ENCODE measurements at places on chromosomes 13 and 19. TPM values are rescaled to one million over a fixed set of nuclear protein-coding genes. Genes with fewer than 3 reads are reported as not detected.

The HTR2A gene
- 0.94 TPM for polyA plus RNA-seq

DNA sequence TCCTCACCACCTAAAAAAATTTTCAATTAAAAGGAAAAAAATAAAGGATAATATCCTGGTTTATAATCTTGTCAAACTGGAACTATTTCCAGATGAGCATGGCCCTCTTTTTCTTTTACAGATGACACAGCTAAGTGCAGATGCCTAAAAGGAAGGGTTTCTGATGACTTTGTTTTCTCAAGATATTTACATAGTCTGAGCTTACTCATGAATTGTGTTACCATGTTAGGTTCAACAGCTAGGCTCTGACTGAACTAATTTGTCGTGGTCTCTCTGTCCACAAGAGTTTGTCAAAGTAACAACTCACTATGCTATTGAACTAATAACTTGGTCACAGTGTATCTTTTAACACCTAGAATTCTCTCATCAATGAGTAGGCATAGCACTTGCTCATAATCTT lies 780.8 kb downstream of the GPC5 start:
- no peak for DNase-seq

The ADPRHL1 gene
- polyA plus RNA-seq, result 3.3 TPM

DNA sequence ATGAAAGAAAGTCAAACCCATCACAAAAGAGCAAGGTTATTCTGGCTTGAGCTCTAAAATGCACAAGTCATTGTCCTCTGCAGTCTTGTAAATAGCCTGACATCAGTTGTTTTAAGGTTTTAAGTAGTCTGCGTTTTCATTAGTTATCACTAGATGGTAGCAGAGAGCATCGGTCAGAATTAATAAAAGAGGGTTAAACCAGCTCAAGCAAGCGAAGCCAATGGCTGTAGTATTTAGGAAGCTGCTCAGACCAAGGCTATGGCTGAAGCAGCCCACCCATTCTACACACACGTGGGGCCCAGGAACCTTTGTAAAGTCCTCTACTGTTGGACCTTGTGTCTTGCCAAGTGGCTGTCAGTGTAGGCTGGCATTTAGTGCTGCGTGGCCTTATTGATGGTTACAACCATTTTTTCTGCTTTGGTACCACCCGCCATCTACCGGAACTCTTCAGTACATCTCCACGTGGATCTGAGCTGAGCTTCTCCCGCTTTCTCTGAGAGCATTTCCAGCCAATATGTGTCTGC lies 13.3 kb upstream of the ZNF57 start:
- DNase-seq, result peak; percentile 25

The ZNF836 gene
- polyA plus RNA-seq, result 21.4 TPM

- DNase-seq, result no peak
Observed at GRCh38 chr19:39846678-39847486, 703 bp upstream of the FBL start.

DNA sequence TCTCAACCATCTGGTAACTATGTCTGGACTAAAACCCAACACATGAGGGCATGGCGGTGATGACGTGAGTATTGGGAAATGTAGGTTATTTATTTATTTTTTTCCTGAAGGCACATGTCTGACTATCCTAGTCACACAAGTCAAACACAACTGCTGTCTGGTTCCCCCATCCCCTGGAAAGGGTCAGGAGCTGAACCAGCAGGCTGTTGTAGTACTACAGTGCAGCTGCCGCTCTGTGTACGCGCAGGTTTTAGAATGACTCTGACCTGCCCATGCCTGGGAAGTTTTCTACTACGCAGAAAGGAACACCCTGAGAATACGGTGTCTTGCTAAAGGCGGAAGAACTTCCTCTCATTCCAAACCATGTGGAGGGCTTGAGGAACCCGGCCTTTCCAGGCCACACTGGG lies 1.2 kb downstream of the SLC7A1 start:
- no peak for DNase-seq

- no peak for DNase-seq
Observed at GRCh38 chr13:33090755-33091414, 74.7 kb downstream of the KL start.

The CEBPA gene
- polyA plus RNA-seq, result 2.4 TPM

The TEX26 gene
- 1.2 TPM for polyA plus RNA-seq

GRCh38 chr13:69194130-69194529 lies 913.5 kb upstream of the ATXN8OS start:
- no peak for DNase-seq

DNA sequence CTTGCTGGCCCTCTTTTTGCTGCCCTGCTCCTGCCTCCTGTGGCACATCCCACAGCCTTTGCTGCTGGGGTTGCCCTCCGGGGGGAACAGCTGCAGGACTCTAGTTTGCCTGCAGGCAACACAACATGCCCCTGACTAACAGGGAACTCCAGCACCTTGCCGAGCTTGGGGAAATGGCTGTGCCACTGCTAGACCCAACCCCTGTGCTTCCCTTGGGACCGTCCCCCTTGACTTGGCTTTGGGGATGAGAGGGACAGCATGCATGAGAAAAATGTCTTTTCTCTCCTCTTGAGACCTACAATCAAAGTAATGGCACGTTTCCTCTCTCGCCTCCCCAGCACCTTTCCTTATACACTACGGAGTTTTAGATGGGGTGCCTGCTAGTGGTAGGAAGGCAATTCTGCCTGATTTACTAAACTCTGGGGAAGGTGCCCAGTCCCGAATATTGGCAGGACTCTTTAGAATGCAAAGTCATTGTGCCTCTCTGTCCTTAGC lies 12.4 kb upstream of the VWA8 start:
- DNase-seq, result no peak

The PNMA8B gene
- 3.9 TPM for polyA plus RNA-seq

- DNase-seq, result no peak
Observed at GRCh38 chr13:46022481-46022880, 30.1 kb downstream of the ZC3H13 start.

- no peak for DNase-seq
Observed at GRCh38 chr13:42883771-42884467, 102.5 kb downstream of the FAM216B start.

DNA sequence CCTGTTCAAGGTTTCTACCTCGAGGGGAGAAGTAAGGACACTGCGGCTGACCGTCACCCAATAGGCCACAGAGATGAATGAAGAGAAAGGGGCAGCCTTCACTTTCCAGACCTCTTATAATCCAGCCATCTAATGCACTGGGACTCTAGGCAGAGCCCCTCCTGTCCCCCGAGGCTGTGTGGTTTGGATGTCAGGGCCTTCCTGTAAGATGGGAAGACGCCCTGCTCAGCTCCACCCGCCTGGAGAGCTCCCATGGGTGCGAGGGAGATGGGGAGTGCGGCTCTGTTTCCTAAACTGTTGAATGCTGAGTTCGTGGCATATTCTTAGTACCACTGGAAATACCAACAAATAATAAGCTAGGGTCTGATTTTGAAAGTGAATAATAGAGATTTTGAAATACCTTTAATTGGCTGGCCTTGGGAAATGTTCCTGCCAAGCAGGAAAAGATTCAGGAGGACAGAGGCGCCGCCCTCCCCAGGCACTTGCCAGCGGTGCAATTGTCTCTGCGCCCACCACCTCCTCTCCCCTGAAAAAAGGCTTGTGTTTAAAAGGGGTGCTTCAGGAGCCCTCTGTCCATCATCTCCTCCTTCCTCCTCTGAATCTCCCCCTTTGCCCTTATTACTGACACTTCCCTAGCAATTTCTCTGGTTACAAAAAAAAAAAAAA lies 85.4 kb upstream of the GPR183 start:
- DNase-seq, result no peak

DNA sequence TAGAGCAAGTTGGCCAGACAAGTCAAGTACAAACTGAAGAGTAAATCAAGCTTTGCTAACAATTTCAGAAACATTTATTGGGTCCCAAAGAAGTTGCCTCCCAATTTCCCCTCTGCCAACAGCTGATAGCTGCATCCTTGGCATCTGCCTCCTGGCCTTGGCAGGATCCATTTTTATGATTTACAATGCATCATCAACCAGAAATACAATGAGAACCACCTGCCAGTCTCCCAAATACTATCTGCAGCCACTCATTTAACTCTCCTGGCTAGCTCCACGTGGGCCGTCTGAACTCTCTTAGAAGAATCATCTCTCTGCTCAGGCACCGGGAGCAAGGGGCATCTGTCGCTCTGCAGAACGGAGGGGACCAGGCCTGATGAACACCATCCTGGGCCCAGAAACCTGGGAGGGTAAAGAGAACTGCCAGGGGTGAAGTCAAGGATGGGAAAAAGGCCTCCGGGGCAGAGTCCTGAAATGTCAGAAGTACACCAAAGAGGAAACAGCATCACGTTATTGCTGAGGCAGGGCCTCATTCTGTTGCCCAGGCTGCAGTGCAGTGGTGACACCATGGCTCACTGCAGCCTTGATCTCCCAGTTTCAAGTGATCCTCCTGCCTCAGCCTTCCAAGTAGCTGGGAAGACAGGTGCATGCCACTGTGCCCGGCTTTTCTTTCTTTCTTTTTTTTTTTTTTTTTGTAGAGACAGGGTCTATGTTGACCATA lies 2.6 kb downstream of the LONP1 start:
- DNase-seq, result no peak

DNA sequence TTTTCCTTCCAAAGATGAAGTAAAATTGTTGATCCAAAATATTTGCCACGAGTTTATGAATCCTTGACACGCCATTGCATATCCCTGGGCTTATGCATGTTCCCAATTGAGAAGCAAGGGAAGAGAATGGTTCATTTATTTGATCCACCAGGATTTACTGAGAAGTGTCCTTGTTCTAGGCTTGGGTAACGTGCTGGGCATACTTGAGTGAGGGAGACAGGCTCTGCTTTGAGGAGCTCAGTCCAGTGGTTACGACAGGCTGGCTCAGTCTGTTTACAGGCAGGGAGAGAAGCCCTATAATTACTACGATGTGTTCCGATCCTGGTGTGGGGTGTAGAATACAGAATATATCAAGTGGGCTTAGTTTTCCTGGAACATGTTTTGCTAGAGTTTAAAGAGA lies 6.3 kb upstream of the PNMA8C start:
- no peak for DNase-seq

The IQCN gene
- polyA plus RNA-seq, result 3.8 TPM

GRCh38 chr13:75993823-75994222 lies 357.7 kb downstream of the LMO7 start:
- DNase-seq, result no peak

DNA sequence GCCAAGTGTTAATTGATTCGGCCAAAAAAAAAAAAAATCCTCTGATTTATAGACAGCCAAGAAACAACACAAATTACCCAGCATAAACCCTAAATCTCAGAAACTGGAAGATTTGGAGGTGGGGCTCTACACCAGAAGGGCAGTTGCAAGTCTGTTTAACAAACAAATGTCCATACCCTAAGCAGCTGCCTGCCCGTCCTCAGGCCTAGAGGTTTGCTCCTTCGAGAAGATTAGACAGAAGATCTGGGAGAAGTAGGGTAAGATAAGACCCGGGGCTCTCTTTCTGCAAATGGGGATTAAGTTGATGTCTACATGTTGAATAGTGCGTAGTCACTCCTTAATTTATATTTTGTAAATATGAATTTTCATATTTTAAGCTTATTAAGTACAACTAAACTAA lies 3.4 kb upstream of the N4BP2L1 start:
- DNase-seq, result no peak

DNA sequence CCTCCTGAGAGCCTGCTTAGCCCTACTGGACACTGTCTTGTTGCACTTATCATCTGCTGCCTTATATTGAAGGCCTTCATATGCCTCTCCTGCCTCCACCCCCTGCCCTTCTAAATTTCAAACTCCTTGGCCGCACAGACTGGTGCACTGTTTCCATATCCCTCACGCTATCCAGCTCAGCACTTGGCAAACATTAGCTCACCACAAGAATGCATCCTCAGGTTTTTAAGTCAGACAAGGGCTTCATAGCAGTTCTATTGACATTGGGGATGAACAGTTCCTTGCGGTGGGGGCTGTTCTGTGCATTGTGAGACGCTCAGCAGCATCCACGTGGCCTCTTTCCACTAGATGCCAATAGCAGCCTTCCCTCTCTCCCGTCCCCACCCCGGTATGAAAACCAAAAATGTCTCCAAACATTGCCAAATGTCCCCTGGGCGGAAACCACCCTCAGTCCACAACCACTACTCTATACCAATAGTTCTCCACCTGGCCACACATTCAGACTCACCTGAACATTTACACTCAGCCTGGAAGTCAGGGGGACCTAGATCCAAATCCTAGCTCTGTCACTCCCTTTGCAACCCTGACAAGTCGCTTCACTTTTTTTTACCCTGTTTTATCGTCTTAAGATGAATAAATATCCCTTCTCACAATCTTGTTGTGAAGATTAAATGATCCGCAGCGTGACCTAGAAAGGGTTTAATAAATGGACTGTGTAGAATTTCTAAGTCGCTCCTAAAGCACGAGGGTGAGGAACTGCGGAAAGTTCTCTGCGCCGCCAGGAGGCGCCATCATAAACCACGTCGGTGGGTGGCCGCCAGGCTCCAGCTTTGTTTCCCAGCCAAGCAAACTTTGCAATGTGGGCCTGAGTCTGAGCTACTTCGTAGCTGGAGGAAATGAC lies 3.6 kb upstream of the CEACAM3 start:
- peak; percentile 15 for DNase-seq

- no peak for DNase-seq
Observed at GRCh38 chr13:32446773-32447465, 19.0 kb upstream of the N4BP2L1 start.

The CCDC8 gene
- 52.8 TPM for polyA plus RNA-seq

GRCh38 chr19:46955813-46956371 lies 63.7 kb upstream of the NPAS1 start:
- DNase-seq, result no peak

The WDR88 gene
- 0.82 TPM for polyA plus RNA-seq

GRCh38 chr13:67221630-67222226 lies 8.4 kb downstream of the PCDH9 start:
- DNase-seq, result no peak

GRCh38 chr19:36837176-36837905 lies 846 bp downstream of the ZNF790 start:
- peak; percentile 13 for DNase-seq

The CDX2 gene
- polyA plus RNA-seq, result not detected

DNA sequence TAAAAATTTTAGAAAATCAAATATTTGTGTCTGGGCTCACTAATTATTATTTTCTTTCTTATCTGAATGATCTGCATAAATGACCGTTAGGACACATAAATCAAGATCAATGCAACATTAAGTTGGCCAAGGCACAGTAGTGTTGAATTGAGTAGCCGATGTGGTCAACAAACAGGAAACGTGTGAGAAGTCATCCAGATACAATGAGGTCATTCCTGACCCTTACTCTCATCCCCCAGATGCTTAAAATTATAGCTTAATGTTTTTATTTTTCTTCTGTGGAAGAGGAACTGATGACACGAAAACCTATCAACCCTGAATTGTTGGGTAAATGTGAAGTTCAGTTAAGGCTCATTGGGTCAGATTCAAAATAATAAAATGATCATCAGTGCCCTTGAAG lies 222.9 kb downstream of the RFC3 start:
- no peak for DNase-seq

The APLP1 gene
- 25.0 TPM for polyA plus RNA-seq

The ATP7B gene
- polyA plus RNA-seq, result 16.2 TPM

GRCh38 chr19:2519482-2519881 lies 43.6 kb downstream of the GADD45B start:
- DNase-seq, result no peak

The SLC10A2 gene
- polyA plus RNA-seq, result 0.80 TPM

The TEX101 gene
- not detected for polyA plus RNA-seq

The APC2 gene
- polyA plus RNA-seq, result 0.86 TPM

The XRCC1 gene
- 56.4 TPM for polyA plus RNA-seq

Data from right renal cortex interstitium (tissue), 3 donors.